ENCODE measurements at places on chromosomes 4 and X. TPM values are rescaled to one million over a fixed set of nuclear protein-coding genes. Genes with fewer than 3 reads are reported as not detected.

DNA sequence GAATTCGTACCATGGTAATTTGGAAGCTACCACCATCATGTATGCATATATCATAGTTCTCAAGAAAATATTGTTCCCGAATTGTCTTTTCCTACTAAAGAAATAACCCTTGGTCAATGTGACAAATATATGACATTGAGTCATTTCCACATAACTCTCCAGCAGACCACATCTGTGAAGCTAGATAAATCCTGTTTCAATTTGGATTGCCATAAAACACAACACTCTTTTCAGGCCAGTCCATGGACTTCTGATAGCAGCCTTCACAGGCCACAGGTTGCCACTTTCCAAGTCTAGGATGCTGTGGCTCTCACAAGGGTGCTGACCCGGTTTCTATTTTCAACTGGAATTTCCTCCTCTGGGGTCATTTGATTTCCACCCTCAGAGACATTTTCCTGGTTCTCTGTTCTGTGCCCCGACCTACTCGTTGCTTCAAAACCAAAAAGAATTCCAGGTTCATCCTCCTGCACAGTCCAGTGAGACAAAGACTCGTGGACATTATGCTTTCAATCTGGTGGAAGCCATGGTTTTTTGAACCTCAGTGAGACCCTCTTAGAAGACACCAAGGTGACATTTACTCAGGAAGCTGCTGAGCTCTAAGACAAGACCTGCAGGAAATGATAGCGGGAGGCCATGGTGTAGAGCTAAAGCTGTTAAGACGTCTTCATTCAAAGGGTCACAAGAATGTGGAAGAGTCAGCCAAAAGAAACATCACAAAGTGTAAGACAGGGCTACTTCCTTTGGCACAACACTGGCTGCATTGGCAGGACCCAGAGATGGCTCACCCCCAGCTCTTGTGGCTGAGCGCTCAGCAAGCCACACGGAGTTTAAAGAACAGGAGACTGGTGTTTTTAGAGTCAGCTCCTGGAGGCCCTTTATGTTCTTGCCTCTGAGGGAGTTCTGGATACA lies 119.8 kb downstream of the AMELX start:
- no peak for DNase-seq

GRCh38 chr4:5237086-5237660 lies 185.9 kb downstream of the STK32B start:
- no peak for DNase-seq

GRCh38 chr4:13891544-13891939 lies 264.0 kb upstream of the BOD1L1 start:
- no peak for DNase-seq

DNA sequence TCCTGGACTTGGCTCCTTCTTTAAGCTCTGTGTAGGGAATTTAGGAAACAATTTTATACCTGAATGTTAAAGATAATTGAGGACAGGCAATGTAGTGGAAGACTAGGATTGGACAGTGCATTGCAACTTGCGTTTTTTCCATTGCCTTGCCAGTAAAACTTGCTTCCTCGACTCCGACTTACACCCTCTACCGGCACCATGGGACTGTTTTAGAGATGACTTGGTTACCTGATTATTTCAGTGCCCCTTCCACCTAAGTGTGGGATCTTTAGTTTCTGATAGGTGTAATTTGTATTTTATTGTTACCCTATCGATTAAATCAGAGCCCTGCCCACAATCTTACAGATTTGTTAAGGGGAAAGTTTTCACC lies 1.2 kb downstream of the PRPS1 start:
- DNase-seq = no peak

DNA sequence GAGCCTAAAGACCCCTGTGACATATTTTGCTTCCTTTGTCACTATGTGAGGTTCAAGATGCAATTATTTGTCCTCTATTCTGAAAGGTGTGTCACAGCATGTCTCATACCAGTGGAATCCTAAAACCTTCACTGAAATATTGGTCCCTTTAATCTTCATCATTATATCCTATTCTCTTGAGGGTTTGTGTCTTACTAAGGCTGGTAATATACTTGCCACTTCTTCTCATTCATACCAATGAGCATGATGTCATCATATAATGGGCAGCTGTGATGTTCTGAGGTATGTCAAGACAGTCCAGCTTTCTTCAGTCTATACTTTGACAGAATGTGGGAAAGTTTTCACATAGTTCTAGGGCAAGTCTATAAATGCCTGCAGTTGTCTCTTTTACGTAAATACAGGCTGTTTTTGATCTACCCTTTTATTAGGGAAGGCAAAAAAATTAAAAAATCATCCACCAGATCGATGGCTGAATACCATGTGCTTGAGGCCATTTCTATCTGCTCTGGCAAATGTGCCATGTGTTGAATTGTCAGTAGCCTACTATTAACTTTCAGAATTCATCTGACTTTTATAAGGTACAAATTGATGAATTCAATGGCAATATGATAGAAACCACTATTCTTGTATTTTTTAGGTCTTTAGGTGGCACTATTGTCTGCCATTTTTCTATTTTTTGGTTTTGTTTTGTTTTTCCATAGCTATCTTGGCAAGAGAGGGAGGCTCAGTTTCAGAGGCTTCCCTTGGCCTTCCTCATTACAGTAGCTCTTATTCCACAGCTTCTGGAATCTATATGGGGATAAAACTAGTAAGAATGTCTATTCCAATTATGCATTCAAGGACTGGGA lies 209.0 kb downstream of the PPARGC1A start:
- no peak for DNase-seq

DNA sequence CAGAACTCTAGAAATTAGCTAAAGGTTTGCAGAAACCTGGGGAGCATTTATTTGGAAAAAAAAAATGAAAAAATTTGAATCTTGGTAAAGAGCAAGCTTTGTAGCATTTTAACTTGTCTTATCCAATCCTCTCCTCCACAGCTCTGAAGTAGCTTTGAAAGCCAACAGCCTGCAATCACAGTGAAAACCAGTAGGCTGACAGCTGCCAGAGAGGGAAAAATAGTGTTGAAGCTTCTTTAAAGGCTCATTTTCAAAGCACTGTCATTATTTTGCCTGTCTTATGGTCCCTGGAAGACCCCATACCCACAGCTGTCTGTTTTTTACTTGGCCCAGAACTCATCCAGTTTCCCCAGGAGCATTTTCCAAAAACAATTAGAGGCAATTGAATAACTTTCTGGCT lies 230.8 kb upstream of the EDNRA start:
- no peak for DNase-seq

GRCh38 chr4:125781651-125782050 lies 466.9 kb downstream of the FAT4 start:
- DNase-seq = no peak

DNA sequence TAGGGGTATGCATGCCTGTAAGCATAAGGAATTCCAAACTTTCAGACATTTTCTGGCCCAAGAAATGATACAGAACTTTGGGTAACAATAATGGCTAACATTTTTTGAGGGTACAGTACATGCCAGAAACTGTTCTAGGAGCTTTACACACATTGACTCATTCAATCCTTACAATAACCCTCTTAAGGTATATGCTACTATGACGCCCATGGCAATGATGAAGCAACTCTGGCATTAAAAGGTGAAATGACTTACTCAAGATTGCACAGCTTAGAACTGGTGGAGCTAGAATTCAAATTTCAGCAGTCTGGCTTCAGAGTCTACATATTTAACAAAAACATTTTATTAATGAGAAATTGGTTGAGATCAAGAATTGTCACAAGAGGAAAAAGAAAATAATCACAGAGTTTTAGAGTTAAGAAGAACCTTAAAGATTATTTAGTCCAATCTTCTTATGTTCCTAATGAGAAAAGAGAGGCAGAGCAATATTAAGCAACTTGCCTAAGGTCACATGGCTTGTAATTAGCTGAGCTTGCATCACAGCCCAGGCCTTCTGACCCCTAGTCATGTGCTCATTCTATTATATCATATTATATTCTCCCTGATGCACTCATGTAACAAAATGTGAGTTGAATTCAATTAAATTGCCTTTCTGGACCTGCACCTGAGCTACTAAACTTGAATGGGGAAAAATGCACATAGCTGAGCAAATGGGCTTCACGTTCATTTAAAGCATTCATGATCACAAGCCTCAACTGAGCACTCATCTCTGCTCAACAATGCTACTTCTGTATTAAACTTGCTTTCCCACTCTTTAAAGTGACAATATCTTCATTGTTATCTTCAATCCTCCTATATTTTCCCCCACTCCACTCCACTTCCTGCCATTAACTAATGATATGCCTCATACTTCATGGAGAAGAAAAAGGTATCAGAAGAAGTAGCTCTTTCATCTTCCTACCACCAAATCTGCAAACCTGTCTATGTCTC lies 73.2 kb downstream of the ENOX2 start:
- DNase-seq = no peak

DNA sequence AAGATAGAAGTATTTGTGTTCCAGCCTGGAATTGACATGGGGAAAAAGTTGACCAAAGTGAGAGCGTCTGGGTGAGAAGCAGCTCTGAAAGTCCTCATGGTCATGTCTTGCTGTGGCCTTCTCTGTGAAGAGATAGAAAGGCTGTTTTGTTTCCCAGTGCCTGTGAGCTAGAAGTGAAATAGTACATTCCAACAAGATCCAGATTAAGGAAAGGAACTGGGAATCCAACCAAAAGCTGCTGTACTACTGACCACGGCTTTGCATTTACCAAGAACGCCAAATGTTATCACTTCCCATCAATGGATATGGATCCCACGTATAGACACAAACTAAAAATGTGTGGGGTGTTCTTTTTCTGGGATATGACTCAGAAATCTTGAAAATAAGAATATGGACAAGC lies 51.2 kb downstream of the TENM3 start:
- DNase-seq = no peak

Gene GPRIN3
- 1.6 TPM for total RNA-seq

Gene SHROOM3
- 34.0 TPM for total RNA-seq

Gene TMPRSS11D
- not detected for total RNA-seq

Gene PRPS2
- total RNA-seq = 31.4 TPM

Gene MFSD8
- 24.3 TPM for total RNA-seq

Gene TCEAL8
- 81.0 TPM for total RNA-seq

Gene TACR3
- 3.0 TPM for total RNA-seq
